Activated T-helper 1 cell treated with anti-CD3 and anti-CD28 coated beads, Interleukin-12 subunit alpha, Interleukin-12 subunit beta, Interleukin-2, Interleukin-4 antibody, amounts not matched to agents 30 ng/mL and 10 ng/mL and 1 ng/mL, durations not matched to agents 14 hours and 24 hours and 36 hours (primary cell): ENCODE measurements at places on chromosomes 5 and 9.

DNA sequence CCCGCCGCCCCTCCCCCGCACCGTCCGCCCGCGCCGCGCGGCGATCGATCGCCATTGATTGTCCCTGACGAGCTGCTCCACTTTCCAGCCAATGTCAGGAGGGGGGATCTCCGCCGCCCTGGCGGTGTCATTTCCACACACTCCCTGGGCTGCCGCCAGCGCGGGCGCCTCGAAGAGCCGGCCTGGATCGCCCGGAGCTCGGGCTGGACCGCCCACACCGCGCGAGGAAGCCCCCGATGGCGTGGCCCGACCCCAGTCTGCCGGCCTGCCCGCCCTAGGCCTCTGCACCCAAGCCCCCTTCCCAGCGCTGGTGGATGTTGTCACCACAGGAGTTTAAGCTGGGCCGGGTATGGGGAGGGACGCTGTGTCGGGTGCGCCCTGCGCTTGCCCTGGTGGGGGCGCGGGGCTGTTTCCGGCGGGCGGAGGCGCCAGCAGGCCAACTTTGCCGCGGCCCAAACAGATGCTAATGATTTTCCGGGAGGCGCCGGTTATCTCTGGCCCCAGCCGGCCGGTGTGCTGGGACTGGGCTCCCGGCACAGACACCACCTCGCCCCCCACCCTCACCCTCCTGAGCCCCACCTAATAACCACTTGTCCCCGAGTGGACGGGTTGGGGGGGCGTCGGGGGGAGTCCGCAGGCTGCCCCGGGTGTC is 10.6 kb upstream of the CXXC5 start:
- peaks cover 11% of the 10 kb centered on the region for H3K36me3 ChIP-seq
- no peaks in the 10 kb centered on the region for H3K27me3 ChIP-seq
- H3K4me3 ChIP-seq = no peak overlapping the region
- H3K27ac ChIP-seq = no peak overlapping the region

GRCh38 chr5:151798674-151799073 is 26.9 kb downstream of the G3BP1 start:
- H3K36me3 ChIP-seq = peaks cover 56% of the 10 kb centered on the region
- H3K27ac ChIP-seq = no peak overlapping the region
- no peak for DNase-seq
- H3K4me3 ChIP-seq = no peak overlapping the region

- no peaks in the 10 kb centered on the region for H3K4me1 ChIP-seq
- no peak overlapping the region for H3K27ac ChIP-seq
- no peak overlapping the region for H3K4me3 ChIP-seq
These were observed 58.6 kb downstream of the STARD4 start for GRCh38 chr5:111453747-111454146.

DNA sequence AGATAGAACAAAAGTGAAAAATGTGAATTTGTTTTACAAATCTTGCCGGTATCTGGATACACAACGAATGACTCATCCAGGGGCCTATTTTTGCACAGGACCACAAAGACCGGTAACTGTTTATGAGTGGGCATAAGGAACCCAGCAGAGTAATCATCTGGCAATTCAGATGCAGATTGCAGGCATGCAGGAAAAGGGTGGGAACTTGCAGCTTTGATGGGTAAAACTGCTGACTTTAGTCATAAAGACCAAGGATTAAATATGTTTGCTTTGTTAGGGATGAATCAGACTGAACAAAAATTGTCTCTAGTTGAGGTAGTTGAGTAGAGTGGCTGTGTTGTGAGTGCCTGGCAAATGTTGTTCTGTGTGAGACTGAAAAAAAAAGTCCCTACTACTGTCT is 309.6 kb upstream of the CCNH start:
- H3K36me3 ChIP-seq = no peaks in the 10 kb centered on the region
- H3K4me3 ChIP-seq = no peak overlapping the region
- no peak for DNase-seq
- no peaks in the 10 kb centered on the region for H3K4me1 ChIP-seq
- H3K27me3 ChIP-seq = no peaks in the 10 kb centered on the region

DNA sequence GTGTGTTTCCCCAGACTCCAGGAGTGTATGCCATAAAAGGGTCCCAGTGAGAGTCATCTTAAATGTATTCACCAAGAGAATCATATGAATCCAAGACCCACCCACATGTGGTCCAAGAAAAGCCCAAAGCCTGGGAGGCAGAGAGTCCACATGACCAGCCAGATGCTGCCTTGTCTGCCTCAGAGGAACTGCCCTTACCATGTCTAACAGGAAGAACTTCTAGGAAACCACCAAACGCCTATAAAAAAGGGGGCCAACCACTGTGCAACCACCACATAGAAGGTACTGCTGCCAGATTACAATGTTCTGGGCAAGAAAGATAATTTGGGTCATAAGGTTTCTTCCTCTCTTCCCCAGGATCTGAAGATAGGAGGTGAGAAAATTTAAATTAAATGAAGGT is 129.8 kb upstream of the SLC24A2 start:
- H3K27me3 ChIP-seq = peaks cover 26% of the 10 kb centered on the region
- H3K4me1 ChIP-seq = peaks cover 7% of the 10 kb centered on the region
- H3K36me3 ChIP-seq = no peaks in the 10 kb centered on the region
- H3K27ac ChIP-seq = no peak overlapping the region
- H3K4me3 ChIP-seq = no peak overlapping the region
- no peak for DNase-seq

DNA sequence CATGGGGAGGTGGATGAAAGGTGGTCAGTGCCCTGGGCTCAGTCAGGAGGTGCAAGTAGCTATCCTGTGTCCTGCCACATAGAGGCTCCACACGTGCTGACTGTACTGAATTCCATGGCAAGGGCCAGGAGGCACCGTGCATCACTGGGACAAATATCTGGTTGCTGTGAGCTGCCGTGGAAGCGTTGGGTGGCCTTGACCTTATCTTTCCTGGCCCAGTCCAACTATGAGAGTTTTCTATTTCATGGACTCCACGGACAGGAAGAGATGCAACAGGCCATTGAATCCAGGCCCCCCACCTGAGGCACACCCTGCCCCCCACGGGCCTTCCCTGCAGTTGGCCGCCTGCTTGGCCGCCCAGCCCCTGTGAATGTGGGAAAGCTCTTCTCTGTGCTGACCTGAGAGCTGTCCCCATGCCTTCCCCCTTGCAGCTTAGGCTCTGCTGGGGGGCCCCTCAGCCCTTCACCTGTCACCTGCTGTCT is 1.7 kb downstream of the GRHPR start:
- no peaks in the 10 kb centered on the region for H3K27me3 ChIP-seq
- H3K27ac ChIP-seq = no peak overlapping the region
- H3K4me1 ChIP-seq = peaks cover 14% of the 10 kb centered on the region
- peak overlapping the region; percentile 97 for H3K4me3 ChIP-seq
- peaks cover 13% of the 10 kb centered on the region for H3K36me3 ChIP-seq

DNA sequence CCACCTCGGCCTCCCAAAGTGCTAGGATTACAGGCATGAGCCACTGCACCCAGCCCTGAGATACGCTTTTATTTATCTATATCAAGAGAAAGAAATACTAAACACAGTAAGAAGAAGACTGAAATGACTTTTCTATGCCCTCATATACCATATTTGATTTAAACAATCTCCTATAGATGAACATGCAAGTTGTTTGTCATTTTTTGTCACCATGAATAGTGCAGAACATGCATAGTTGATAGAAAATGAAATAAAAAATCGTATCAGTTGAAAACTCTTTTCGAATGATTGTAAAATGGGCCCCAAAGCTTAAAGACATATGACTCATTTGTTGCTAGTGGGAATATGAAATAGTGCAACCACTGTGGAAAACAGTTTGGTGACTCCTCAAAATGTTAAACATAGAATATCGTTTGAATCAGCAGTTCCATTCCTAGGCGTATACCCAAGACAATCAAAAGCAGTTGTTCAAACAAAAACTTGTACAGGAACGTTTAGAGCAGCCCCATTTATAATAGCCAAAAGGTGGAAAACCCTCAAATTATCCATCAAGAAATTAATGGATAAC is 61.4 kb upstream of the ANKH start:
- H3K27me3 ChIP-seq = peaks cover 8% of the 10 kb centered on the region
- peak overlapping the region; percentile 48 for H3K27ac ChIP-seq
- H3K4me3 ChIP-seq = no peak overlapping the region
- no peaks in the 10 kb centered on the region for H3K36me3 ChIP-seq
- peaks cover 18% of the 10 kb centered on the region for H3K4me1 ChIP-seq
- DNase-seq = no peak

GRCh38 chr9:89687188-89687587 is 82.4 kb downstream of the GADD45G start:
- peaks cover 32% of the 10 kb centered on the region for H3K4me1 ChIP-seq
- no peak overlapping the region for H3K4me3 ChIP-seq
- H3K27ac ChIP-seq = no peak overlapping the region
- no peaks in the 10 kb centered on the region for H3K36me3 ChIP-seq
